Fibroblast of the aortic adventitia (primary cell): ENCODE measurements at places on chromosomes 6 and 20. TPM values are rescaled to one million over a fixed set of nuclear protein-coding genes. Genes with fewer than 3 reads are reported as not detected.

DNA sequence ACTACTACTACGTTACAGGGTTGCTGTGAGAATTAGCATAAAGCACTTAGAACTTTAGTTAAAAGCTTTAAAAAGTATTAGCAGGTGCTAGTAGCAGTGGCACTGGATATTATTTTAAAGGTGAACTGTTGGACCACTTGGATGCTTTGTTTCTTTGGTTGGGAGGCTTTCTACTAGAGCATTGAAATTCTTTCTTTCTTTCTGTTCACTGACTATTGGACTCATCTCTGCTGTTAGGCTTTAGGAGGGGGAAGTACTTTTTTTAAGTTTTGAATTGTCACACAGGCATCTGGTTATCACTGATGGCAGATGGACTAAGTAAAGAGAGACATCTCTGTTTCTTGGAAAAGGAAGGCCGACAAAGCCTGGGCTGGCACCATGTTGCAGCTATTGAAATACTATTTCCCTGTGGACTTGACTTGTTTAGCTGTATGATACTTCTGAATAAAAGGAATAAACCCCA is 4.8 kb downstream of the TBPL1 start:
- no peak for DNase-seq

DNA sequence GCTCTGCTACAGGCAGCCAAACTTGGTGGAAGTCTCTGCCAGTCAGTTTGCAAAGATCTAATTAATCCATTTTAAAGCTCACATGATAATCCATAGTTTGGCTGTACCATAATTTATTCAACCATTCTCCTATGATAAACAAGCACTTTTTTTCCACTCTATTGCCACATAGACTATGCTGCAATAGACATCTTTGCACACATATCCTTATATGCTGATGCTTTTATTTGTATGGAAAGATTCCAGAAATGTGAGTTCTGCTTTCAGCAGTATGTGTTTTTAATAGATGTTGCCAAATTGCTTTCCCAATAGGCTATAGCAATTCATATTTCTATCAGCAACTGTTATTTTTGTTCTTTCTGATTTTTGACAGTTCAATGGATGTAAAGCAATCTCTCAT is 628.0 kb downstream of the KIF16B start:
- no peak for DNase-seq

Gene ADGRB3
- total RNA-seq: 0.33 and 1.4 TPM in 2 replicates

Gene DNAH8
- total RNA-seq: 0.08 TPM in 1 of 2 replicates, not detected in the other

Gene SLC22A2
- not detected in 2 replicates for total RNA-seq
